Fibroblast of skin of back (primary cell): ENCODE measurements at places on chromosomes 6 and 20.

GRCh38 chr6:40479706-40480105 is 107.5 kb downstream of the LRFN2 start:
- no peak for DNase-seq

GRCh38 chr6:126824226-126824625 is 294.2 kb upstream of the RSPO3 start:
- DNase-seq: peak; percentile 38

GRCh38 chr20:4736875-4737274 is 15.2 kb downstream of the PRND start:
- DNase-seq: no peak

- no peak for DNase-seq
These were observed 57.2 kb downstream of the PRKN start for GRCh38 chr6:162670345-162670744.

DNA sequence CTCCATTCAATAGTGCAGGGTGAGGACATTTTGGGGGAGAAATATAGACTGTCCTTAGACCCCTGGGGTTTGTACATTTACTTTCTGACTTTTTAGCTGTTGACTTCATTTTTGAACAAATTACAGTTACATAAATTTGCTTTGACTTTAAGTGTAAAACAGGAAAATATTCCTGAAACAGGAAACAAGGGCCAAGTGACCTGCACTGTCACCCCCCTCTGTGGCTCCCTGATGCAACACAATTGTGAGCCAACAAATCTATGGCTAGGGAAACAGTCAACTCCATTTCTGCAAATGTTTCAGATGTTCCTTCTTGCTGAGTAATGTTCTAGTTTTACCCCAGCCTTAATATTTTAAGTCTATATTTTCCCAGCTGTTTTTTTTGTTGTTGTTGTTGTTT is 39.8 kb downstream of the HLA-A start:
- DNase-seq: no peak

DNA sequence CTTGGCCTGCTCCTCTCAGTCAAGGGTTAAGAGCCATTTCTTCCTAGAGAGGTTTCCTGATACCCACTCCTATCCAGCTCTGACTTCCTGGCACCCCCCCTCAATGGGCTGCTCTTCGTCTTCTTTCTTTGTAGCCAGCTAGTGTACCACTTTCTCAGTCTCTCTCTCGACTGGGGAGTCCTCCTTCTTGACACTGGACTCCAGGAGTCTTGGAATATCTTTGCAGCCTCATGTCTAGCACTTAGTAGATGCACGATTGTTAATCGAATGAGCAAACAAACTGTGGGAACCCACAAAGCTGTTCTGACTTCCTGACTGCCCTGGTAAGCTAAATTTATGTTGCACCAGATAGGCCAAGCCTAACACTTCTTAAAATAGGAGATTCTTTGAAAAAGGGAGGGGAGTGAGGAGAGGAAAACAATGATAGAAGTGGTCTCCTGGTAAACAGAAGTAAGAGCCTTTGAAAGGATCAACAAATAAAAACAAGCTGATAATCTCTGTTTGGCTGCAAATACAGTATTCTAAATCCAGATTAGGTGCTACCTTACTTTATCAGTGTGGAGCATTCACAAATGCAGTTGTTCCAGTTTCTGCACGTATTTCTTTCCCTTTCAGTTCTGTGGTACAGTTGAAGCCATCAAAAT is 160.1 kb upstream of the CITED2 start:
- DNase-seq: no peak

GRCh38 chr20:37376791-37377190 is 30.9 kb downstream of the SRC start:
- DNase-seq: no peak

DNA sequence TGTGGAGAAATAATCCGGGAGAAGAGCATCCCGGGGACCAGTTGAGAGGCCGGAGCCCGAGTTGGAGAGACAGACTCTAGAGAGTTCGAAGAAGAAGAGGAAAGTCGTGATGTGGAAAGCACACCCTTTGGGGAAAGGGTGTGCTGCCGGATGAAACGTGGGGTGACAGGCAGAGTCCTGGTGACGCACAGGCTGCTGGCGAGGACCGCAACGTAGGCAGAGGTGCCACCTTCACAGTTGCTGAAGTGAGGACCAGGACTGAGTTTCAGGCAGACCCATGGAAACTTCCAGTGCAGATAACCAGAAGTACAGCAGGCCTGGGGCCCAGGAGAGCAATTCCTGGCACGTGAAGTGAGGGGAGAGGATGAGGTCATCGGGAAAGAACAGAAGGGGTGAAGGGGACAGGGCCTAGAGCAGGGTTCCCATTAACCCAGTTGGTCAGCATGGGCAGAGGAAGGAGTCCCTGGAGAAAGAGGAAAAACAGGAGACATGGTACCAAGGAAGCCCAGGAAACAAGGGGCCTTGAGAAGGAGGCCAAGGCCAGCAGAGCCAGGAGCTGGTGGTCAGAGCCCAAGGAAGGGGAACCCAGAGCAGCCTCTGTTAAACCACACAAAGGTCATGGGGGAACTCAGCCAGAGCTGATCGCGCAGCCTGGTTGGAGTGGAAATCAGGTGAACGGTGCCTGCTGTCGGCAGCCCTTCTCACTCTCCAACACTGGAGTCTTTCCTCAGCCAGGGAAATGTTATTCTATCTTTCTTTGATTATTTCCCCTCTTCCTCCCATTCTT is 84.1 kb downstream of the PRND start:
- DNase-seq: no peak

DNA sequence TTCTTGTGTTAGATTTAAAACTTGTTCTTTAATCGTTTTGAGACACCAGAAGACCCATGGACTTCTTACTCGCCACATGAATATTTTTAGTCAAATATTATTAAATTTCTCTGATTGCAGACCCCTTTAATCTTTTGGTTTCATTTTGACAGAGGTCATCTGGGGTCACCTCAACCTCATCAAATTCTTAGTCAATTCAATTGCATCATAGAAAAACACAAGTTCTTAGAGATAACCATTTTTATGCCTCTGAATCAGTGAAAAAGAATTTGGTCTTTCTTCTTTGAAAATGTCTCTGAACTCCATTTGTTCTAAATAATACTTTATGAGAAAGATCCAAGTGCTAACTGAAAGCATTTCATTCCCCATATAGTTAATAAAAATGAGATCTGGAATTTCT is 55.2 kb upstream of the CBLN4 start:
- no peak for DNase-seq

- no peak for DNase-seq
These were observed 467.3 kb downstream of the PREX1 start for GRCh38 chr20:48360342-48360975.

DNA sequence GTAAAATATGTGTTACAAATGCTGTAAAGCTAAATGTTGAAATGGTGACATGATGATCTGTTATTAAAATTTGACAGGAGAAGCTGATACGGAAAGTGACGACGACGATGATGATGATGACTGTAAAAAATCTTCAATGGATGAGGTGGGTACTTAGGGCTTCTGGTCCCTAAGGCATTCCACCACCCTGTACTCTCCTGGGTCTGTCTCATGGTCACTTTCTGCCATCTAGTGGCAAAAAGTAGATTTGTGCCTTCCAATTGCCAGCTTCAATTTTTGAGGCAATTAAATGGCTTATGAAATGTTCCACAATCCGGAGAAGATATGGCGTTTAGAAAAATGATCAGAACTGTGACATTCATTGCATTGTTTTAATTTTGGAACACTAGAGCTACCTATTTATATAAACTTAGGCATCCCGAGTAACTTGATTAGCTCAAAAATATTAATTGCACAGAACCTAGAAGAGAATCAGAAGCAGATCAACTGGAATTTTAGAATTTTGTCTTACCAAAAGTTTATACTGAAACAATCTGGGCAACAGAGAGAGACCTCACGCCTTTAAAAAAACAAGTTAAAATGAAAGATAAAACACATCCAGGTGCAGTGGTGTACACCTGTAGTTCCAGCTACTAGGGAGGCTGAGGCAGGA is 346.5 kb upstream of the PLCB4 start:
- peak; percentile 75 for DNase-seq

DNA sequence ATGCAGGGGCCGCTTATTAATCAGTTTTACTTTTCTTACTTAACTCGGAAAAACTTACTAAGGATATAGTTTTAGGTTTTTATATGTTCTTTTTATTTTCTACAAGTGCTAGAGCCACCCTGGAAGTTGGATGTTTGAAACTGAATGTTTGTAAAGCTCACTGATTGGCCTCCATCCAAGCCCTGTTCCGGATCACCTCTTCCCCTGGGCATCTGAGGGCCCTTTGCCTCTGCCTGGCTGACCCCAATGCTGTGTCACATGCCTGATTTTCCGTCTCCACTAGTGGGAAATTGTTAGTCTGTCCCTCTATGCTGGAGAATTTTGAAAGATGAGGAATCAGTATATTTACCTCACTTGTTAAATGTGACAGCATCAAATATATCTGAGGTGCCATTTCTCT is 79.3 kb downstream of the SLC35F1 start:
- DNase-seq: no peak
